Hematopoietic multipotent progenitor cell treated with erythropoietin and hydrocortisone succinate and interleukin-3 and kit ligand, for 8 days (in vitro differentiated cells): ENCODE measurements at places on chromosomes 2 and 18.
A peak's percentile ranks its signal among the peaks of the same experiment; 100 is the strongest.

DNA sequence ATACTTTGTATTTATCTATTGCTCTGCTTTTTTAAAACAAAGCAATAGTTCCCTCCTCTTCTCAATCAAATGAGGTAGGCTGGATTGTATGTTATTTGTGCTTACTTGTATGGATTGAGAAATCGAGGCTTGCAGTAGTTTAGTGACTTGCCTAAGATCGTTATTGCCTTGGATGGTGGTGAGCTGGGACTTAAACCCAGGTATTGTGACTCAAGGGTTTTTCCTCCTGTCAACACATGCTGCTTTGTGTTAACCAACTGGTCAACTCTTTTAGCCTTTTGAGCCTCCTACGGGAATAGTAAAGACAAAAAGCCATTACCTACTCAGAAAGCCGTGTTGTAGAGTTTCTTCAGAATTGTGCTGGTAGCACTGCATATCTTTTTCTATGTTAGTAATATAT is 95.2 kb upstream of the THUMPD2 start:
- no peak for DNase-seq

GRCh38 chr2:9430316-9431293 is 7.2 kb downstream of the CPSF3 start:
- DNase-seq, result no peak

GRCh38 chr2:136024616-136025015 is 39.2 kb upstream of the DARS1 start:
- no peak for DNase-seq

- DNase-seq, result peak; percentile 78
Observed at GRCh38 chr2:72757177-72757775, 68.6 kb downstream of the EXOC6B start.

- DNase-seq, result no peak
Observed at GRCh38 chr2:10172033-10172871, 49.7 kb downstream of the RRM2 start.

DNA sequence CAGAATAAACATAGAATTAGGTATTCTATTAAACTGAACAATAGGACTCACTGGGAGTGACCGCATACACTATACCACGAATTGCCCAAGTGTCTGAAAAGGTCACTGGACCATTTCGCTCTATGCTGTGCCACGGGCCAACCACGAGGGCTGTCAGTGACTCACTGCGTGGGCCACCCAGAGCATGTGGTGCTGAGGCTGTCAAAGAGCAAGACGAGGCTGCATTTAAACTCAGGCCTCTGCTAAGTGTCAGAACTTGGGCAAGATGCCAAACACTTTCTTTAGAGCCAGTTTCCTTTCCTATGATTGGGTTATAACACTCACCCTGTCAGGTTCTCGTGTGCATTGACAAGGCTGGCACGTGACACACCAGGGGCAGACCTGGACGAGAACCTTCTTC is 97.5 kb downstream of the SH3YL1 start:
- no peak for DNase-seq

DNA sequence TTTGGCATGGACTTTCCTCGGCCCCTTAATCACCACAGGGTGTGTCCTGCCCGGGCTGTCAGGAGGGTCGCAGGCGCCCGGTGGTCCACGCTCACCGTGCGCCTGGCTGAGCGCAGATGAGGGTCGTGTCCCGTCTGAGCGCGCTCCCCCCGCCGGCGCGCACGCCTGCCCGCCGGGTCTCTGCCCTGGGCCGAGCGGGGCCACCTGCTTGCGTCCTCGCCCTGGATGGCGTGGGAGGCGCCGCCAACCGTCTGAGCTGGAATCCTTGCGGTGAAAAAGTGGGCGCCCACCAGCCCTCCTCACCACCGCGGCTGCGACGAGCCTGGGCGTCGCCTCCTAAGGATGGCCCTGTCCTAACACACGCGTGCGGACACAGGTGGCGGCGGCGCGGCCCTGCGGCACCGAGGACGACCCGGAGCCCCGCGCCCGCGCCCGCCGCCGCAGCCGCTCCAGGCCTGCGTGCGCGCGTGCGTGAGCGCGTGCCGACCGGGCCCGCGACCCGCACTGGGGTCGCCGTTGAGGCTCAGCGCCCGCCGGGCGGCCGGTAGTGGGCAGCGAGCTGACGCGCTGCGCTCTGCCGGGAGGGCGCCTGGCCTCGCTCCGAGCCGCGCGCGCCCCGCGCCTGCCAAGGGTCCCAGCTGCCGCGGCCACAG is 126.6 kb downstream of the ARHGEF4 start:
- no peak for DNase-seq

DNA sequence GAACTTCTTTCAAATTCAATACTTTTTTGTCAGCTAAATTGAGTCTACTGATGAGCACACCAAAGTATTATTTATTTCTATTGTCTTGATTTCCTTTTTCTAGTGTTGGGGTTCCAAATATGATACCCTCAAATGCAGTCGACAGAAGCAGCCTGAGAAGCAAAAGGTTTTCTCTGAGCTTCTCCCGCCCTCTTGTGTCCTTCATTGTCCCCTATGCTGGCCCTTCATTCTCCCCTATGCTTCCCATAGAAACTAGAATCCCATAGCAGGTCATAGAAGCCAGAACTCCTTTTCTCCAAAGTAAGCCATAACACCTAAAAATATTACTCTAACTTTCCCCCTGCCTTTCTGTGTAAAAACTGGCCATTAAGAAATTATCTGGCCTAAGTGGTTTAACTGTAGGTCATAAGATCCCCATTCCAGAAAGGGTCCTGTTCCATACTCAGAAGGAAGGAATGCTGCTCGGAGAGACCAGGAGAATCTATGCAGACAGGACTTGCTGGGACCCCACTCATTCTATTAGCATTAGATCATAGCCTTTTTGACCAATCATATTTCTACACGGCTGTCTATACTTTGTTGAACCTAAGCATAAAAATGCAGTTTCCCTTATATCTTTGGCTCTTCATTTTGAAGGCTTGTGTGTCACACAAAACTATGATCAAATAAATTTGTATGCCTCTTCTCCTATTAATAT is 764.6 kb upstream of the PKDCC start:
- DNase-seq, result no peak

DNA sequence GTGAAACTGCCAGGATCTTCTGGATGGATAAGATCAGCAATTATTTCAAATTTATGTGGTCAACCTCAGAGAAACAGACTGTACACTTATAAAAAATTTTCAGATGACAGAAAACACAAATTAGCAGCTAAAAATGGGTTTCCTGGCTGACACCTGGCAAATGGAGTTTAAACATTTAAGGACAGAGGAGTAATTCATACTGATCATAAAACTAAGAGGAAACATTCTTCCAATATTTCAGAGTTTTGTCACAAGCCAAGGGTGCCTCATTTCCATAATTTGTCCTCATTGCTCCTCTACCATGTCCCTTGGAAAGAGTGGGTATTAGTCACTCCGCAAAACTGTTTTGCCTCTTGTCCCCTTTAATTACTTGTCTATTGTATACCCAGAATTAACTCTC is 70.2 kb downstream of the TMEFF2 start:
- DNase-seq, result no peak

GRCh38 chr2:48147719-48148118 is 241.4 kb upstream of the FBXO11 start:
- DNase-seq, result no peak

GRCh38 chr2:138084206-138084605 is 119.9 kb downstream of the HNMT start:
- no peak for DNase-seq

- no peak for DNase-seq
Observed at GRCh38 chr2:182020286-182021070, 34.8 kb downstream of the PPP1R1C start.

GRCh38 chr2:106353676-106354075 is 114.5 kb downstream of the RGPD3 start:
- DNase-seq, result no peak

- DNase-seq, result no peak
Observed at GRCh38 chr2:136101042-136101441, 16.9 kb downstream of the CXCR4 start.

DNA sequence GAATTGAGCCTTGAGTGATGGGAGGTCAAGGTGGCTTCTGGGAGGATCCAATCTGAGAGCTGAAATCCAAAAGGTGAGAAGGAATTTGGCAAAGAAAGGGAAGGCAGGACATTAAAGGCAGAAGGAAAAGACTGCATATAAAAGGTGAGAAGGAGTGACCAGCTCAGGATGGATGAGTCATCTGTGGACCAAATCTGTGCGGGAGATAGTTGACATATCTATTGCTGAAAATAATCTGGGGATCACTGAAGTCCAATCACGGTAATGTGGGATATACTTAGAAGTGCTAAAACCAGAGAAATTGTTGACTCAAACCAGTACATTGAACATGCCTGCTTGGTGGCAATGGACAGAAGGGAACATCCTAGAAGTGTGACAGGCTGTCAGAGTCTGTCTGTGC is 8.0 kb upstream of the PTPN4 start:
- no peak for DNase-seq

GRCh38 chr2:27871802-27872201 is 18.4 kb downstream of the RBKS start:
- peak; percentile 98 for DNase-seq

DNA sequence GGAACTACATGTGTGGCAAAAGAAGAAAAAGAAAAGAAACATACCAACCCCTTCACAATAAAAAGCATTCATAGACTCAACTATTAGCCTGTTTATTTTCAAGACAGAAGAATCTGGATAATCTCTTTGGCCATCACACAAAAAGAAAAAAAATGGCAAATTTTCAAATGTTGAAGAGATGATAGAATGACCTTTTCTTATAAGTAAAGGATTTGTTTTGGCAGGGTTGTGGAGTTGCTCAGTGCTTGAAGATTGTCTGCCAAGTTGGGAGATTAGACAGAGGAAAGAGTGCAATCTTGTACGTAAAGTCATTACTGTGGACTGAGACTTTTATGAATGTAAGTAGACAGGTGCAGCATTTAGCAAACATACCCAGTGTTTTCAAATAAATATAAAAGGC is 18.5 kb upstream of the FAM171B start:
- no peak for DNase-seq

DNA sequence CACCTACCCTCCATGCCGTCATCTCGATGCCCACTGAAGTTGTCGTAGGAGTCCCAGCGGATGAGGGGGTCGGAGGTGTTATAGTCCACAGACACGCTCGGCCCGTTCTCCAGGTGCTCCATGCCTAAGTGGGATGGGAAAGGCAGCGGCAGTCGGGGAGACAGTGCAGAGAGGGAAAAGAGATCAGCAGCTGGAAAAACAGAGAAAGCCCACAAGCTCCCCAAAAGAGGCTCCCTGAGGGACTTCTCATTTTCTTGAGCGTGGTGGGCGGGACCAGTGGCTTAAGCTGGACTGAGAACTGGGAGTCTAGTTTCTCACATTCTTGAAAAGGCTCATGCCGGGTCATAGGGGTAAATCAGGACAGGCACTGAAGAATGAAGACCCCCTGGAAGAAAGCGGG is 121.9 kb downstream of the TNS1 start:
- no peak for DNase-seq

DNA sequence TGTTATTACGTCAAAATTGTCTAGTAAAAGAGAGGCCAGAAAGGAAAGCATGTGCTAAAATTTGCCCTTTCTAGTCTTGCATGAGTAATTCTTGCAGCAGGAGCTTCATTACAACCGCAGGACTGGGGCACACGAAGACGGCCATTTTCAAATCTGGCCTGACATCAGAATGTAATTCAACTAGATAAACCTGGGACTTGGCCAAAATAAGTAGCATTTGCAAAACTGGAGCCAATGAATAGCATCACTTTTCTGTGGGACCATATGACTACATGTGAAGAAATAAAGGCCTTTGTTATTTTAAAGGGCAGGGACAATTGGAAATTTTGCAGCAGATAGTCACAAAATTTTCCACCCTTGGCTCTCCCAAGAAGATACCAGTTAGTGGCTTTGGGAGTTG is 3.0 kb upstream of the FZD7 start:
- no peak for DNase-seq

GRCh38 chr2:112772322-112772721 is 7.9 kb upstream of the CKAP2L start:
- no peak for DNase-seq

DNA sequence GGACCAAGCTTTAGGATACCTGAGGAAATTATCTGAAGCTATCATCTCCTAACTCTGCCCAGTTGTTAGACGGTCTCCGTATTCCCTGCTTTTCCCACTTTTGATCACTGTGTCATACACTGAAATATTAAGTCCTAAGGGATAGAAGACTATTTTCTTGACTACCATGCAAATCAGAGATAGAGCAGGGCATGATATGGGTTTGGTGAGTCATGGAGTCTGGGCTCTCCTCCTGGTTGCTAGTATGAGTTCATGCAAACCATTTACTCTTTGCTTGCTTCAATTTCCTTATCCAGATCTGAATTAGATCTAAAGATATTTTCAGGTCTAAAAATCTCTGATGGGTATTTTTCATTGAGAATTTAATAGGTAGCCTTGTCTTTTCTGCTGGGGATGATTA is 55.0 kb downstream of the EHBP1 start:
- DNase-seq, result no peak
